Activated T-helper 17 cell treated with anti-CD3 and anti-CD28 coated beads, Interleukin-2, amount 50 U/mL, for 72 hours (primary cell): ENCODE measurements at places on chromosomes 3 and 15. TPM values are rescaled to one million over a fixed set of nuclear protein-coding genes. Genes with fewer than 3 reads are reported as not detected.

DNA sequence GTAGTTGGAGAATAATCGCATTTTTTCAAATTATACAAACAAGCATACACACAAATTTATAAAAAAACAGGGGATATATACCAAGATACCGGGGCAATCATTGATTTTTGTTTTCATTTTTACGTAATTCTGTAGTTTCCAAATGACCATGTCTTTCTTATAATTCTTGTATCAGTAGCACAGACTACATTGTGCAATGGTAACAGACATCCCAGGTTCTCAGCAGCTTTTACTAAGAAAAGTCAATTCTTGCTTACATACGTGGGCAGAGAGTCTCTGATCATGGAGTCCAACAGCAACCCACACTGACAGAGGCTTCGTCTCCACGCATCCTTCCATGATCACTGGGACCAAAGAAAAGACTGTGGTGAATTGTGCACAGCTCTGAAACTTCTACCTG, 441.3 kb downstream of the TBL1XR1 start:
- no peak for ATAC-seq

TGM5 gene
- total RNA-seq, result 0.61 TPM

CSTA gene
- not detected for total RNA-seq

DNA sequence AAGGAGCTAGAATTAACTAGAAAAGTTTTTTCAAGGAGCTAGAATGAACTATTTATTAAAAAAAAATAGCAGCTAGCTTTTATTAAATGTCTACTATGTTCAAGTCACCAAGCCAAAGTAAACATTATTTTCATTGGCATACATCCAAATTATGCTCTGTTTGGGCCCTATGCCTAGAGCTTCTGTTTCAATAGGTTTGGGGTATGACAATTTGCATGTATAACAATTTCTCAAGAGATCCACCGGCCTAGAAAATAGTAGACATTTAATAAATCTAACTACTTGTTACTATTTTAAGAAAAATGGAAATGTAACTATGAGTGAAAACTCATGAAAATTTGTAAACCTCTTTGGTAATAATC, 8.0 kb downstream of the GABRR3 start:
- ATAC-seq, result no peak

DNA sequence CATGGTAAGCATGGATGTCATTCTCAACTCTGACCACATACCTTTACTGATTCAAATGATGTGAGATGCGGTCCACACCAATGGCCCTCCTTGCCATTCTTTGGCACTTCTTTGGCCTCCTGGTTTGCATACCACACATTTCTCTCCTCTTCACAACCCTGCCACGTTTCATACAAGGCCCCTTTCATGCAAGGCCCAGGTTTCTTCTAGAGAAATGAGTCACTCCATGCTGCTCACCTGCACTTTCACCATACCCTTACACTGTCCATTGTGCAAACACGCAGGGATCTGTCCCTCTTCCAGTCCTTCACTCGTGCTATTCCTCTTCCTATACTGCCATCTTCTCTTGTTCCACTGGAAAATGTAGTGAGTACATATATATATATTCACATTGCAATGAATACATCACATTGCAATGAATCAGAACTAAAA, 24.4 kb upstream of the SLC24A5 start:
- ATAC-seq, result no peak

DNA sequence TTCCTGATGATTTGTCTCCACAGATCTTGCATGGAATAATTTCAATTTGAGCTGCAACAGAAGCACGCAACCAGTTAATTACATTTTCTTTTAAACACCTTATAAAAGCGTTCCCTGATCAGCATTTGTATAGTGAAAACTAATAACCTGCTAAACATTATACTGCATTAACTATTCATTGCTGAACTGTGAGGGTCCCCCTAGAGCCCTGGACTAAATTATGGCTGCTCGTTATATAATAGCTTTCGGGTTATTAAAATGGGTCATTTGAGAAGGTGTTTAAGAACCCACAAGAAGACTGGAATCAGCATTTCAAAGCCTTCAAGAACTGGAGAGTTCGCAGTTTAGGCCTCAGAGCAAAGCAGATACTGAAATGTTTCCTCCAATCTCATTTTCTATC, 52.9 kb upstream of the ICE2 start:
- ATAC-seq, result no peak

GRCh38 chr15:33971811-33972210, 3.5 kb downstream of the CHRM5 start:
- no peak for ATAC-seq
